ENCODE measurements at places on chromosomes 7 and 10. TPM values are rescaled to one million over a fixed set of nuclear protein-coding genes. Genes with fewer than 3 reads are reported as not detected.

SLC16A9 gene
- 2.7 TPM for total RNA-seq

ICA1 gene
- total RNA-seq, result 6.6 TPM

KCNMA1 gene
- 16.8 TPM for total RNA-seq

SLC12A9 gene
- total RNA-seq, result 18.3 TPM

GPR26 gene
- total RNA-seq, result not detected

PLAC9 gene
- not detected for total RNA-seq

HOXA3 gene
- total RNA-seq, result 1.7 TPM

FEZF1 gene
- total RNA-seq, result not detected

All from tracheal epithelial cell (primary cell).